ENCODE measurements at places on chromosomes 13 and 19.

- DNase-seq, result no peak
Observed at GRCh38 chr13:108981407-108981806, 352.0 kb downstream of the MYO16 start.

DNA sequence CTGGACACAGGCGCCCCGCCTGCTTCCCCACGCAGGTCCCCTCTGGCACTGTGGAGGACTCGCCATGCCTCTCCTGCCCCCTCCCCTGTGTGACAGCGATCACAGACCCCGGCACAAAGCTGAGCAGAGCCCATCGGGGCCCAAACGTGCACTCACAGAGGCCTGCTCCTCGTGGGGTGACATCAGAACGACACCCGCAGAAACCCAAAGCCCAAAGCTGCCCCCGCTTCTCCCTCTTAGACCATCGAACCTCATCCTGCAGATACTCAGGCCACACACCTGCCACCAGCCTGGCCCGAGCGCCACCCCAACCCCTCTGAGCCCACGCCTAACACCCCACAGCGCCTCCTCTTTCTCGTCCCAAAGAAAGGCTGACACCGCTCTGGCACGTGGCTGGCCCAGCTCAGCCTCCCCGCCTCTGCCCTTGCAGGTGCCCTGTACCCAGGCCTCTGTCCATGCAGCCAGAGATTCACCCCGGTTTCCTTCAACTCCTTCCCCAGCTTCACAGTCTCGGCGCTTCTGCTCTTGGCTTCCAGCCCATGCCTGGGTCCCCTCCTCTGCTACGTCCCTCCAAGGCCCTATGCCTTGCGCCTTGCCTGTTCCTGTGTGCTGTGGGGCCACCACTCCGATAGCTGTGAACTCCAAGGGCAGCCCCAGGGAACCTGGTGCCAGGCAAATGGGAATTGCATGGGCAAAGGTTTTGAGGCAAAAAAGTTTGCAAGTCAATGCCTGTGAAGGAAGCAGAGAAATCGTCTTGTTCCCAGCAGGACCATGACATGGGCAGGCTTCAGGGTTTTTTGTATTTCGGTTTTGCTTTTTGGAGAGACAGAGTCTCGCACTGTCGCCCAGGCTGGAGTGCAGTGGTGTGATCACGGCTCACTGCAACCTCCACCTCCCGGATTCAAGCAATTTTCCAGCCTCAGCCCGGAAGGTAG lies 831 bp upstream of the CBARP start:
- DNase-seq, result no peak

- no peak for DNase-seq
Observed at GRCh38 chr13:72983085-72983768, 75.6 kb upstream of the KLF5 start.

GRCh38 chr13:95246292-95247082 lies 54.8 kb downstream of the ABCC4 start:
- DNase-seq, result no peak

- DNase-seq, result no peak
Observed at GRCh38 chr13:22169473-22169872, 498.6 kb downstream of the FGF9 start.

- DNase-seq, result no peak
Observed at GRCh38 chr13:71593566-71593965, 273.4 kb downstream of the DACH1 start.

DNA sequence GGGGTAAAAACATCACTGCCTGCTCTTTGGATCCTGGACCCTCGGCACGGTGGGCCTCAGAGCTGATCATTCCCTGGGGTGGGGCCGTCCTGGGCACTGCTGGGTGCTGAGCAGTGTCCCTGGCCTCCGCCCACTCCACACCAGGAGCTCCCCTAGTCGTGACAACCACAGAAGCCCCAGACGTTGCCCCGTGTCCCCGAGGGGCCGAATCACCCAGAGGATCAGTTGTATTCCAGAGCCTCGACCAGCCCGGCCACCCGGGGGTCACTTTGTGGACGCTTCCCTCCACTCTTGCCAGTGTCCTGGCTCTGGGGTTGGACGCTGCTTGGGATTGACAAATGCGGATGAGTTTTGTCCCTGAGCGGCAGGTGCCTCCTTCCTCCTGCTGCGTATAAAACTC lies 10.2 kb downstream of the C2CD4C start:
- no peak for DNase-seq

GRCh38 chr19:17402982-17403855 lies 2.2 kb downstream of the BST2 start:
- no peak for DNase-seq

- DNase-seq, result no peak
Observed at GRCh38 chr13:112012016-112012704, 54.8 kb upstream of the SOX1 start.

GRCh38 chr13:67421475-67421874 lies 191.3 kb upstream of the PCDH9 start:
- no peak for DNase-seq

GRCh38 chr13:77207943-77208342 lies 119.0 kb downstream of the MYCBP2 start:
- DNase-seq, result no peak

DNA sequence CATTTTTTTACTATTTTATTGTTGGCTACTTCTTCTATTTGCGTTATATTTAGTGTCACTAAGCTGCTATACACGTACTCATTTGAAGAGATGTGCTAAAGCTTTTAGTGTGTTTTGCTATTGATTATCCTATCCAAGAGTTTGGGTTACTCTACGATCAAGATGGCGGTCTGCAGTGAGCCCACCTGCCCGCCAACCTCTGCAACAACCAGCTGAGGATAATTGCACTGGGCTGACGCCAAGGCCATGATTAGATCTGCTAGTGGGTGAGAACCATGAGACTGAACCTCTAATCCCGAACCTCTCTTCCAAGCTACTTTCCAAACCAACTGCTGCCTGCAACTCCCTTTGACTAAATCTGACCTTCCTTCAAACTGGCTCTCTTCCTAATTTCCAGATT lies 1.8 kb downstream of the CPB2 start:
- DNase-seq, result no peak

GRCh38 chr19:52662631-52663030 lies 24.5 kb upstream of the ZNF83 start:
- no peak for DNase-seq

DNA sequence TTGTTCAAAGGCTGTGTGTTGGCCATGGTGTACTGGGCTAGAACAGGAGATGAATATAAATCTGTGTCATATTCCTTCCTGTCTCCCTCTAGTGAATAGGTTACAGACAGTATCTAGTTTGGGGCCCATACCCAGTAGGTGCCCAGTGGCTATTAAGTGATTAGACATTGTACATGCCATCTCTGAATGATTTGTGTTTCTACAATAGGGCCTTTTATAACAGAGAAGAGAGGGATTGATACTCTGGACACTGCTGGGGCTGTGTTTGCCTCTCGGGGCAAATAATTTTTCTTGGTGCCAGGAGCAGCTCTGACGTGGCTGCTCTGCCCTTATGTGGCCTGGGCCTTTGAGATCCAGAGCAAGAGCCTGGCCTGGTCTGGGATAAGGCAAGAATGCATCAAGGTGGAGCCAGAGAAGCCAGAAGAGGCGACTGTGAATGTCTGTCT lies 403.1 kb downstream of the SPRY2 start:
- no peak for DNase-seq

DNA sequence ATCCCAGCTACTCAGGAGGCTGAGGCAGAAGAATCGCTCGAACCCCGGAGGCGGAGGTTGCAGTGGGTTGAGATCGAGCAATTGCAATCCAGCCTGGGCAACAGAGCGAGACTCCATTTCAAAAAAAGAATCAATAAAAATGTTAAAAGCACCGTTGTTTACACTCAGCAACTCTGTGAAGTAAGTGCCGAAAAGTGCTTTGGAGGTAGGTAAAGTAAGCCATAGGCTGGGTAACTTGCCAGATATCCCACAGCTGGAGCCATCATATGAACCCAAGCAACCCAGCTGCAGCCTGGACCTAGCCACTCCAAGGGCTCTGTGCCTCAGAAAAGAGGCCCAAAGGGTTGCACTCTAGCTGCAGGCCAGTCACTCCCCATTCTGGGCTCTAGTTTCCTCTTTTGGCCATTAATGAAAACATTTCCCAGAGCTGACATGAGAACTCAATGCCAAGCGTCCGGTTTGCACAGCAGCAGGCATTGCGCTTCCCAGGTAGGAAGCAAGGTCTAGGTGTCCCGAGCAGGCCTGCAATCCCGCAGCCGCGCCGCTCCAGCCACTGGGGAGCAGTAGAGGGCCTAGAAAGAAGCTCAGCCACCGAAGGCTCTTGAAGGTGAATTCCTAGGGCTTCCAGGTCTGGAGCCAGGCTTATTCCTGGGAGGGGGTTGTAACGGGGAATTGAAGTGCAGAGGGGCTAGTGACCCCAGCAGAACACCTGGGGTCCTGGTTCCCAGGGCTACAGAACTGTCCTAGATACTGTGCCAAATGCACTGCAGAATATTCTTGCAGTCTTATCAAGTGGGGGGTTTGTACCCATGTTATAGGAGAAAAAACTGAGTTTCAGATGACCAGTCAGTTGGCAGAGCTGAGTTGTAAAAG lies 4.1 kb upstream of the CD79A start:
- no peak for DNase-seq

DNA sequence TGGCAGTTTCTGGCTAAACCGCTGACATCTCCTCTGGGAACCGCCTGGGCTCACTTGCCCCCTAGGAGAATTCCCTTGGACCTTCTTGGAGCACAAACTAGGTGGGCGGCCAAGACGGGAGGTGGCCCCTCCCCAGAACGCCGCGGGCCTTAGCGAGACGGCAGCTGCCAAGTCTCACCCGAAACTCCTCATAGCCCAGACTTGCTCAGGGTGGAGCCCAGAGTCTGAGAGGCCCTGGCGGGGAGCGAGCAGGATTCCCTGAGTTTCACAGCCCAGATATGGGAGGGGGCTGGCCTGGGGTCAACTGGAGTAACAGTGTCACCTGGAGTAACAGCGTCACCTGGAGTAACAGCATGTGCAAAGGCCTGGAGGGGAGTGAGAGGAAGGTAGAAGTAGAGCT lies 10.1 kb downstream of the TINCR start:
- no peak for DNase-seq

DNA sequence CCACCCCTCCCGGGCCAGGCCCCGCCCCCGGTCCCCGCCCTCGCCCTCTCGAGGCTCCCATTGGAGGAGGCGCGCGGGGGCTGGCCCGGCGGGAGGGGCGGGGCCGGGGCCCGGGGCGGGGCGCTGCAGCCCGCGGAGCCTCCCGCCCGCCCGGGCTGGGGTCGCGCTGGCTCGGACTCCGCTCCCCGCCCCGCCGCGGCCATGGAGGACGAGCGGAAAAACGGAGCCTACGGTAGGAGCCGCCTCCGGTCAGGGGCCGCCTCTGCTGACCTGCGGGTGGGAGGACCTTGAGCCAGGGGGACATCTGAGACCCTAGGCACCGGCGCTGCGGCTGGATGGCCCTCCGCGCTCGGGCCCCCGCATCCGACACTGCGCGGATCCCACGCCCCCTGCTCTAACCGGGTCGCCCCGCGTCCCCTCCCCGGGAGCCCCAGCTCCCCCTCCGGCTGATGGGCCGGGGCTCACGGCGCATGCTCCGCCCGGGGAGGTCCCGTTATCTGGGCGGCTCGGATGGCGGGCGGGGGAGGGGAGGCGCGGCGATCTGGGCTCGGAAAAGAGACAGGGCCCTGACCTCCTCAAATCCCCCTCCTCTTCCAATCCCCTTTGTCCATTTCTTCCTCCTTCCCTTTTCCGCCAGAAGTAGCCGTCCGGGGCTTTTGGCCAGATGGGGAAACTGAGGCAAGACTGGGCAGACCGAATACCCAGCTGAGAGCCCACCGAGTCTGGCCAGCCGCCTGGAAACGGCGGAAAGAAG lies 15.4 kb upstream of the AP1M2 start:
- peak; percentile 80 for DNase-seq

DNA sequence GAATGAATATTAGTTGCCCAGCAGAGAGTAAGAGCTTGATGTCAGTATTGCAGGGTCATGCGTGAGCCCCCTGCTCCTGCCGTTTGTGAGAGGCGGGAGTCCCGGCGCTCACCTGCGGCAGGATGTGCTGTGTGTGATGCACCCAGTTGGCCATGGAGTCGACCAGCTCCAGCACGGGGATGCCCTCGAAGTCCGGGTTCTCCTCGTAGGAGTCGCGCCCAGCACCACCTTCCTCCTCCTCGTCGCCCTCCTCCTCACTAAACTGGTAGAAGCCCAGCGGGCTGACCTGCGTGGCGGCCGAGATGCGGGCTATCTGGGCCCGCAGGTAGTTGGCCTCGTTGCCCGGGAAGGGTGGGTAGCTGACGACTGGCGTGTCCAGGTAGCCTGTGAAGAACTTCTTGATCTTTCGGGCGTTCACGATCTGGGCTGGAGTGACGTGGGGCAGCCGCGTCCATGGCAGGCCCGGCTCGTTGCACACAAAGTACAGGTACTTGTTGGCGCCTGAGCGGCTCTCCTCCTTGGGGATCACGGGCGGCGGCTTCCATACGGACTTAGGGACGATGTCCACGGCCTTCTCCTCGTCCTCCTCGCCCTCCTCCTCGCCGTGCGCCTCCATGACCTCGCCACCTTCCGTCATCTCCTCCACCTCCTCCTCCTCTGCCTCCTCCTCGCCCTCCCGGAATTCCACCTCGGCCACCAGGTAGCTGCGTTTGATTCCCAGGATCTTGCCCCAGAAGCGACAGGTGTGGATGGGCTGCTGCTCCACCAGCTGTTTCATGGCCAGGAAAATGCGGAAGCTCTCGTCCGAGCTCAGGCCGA lies 10.8 kb downstream of the RSPH6A start:
- no peak for DNase-seq

DNA sequence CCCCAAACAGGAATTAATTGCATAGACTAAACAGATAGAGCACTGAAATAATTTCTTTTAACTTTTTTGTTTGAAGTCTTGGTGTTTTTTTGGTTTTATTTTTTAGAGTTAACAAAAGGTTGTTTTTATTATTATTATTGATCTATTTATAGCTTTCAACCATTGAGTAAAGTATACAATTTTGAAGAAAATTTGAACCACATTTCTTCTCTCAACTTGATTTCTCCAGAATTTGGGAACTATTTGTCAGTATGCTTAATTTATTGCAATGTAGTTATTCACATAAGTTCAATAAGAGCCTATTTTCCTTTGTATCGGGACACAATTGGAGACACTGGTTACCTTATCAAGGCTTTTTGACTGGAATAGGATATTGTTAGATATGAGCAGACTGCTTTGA lies 1045.6 kb upstream of the PCDH9 start:
- DNase-seq, result no peak

- no peak for DNase-seq
Observed at GRCh38 chr19:2574478-2574931, 98.6 kb downstream of the GADD45B start.

DNA sequence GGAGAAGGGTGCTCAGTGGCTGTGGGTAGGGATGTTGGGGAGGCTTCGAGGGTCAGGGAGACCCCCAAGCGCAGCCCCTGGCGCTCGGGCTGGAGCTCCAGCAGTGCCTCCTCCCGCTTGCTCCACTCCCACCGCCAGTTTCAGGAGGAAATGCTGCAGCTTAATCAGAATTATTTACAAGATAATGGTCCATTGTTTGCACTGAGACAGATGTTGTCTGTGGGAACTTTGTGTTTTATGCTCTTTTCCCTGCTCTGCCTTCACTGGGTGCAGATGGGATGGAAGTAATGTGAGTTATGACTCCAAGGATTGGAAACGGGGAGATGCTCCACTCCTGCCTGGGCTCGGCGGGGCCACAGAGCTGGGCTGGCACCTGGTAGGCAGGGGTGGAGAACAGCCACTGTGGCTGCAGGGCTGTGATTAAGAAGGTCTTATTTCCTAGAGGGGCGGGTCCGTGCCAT lies 192.4 kb downstream of the ZNF536 start:
- no peak for DNase-seq

- DNase-seq, result no peak
Observed at GRCh38 chr19:48455908-48456562, 661 bp downstream of the KCNJ14 start.
